ENCODE measurements at places on chromosomes 1 and 21.

- DNase-seq, result no peak
Measured at GRCh38 chr1:205330150-205330549, 8.6 kb upstream of the NUAK2 start.

DNA sequence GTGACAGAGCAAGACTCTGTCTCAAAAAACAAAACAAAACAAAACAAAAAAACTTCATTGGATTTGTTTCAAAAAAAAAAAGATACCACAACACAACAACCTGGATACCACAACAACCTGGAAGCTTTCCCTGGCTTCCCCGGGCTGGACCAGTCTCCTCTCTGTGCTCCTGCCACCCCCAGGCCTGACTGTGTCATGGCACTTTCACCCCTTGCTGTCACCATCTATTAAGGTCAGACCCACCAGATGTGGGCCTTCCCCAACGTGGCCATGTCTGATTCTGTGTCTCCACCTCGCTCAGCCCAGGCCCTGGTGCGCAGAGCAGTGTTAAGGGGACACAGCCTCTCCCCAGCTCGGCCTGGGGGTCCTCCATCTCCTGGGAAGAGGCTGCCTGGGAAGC lies 28.3 kb upstream of the ACOT11 start:
- DNase-seq, result no peak

DNA sequence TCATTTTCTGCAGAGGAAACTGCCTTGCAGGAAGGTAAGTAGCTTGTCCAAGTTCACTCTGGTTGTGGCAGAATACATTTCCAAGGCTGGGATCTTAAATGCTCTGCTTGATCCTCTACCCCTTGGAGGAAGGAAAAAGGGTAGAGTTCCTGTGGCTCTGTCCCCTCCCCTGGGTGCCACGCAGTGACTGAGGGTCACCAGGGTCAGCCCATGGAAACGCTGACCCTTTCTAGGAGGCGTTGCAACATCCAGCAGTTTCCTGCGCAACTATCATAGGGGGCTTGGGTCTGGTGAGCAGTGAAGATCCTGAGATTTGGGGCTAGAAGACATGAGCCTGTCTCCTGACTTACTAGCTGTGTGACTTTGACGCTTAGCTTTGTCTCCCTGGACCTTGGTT lies 29.4 kb upstream of the EPS8L3 start:
- no peak for DNase-seq

- no peak for DNase-seq
Measured at GRCh38 chr1:110787328-110788071, 85.4 kb upstream of the CD53 start.

GRCh38 chr1:44089371-44090048 lies 29.1 kb upstream of the KLF17 start:
- DNase-seq, result no peak

DNA sequence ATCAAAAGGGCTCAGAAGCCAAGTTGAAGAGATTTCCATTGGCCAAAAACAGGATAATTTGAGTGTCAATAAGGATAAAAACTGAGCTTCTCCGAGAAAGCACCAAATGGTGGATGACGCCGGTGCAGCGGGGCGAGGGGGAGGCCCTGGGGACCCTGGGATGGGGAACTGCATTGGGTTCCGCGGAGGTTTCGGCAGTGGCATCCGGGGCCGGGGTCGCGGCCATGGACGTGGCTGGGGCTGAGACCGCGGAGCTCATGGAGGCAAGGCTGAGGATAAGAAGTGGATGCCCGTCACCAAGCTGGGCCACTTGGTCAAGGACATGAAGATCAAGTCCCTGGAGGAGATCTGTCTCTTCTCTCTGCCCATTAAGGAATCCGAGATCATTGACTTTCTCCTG lies 97.2 kb downstream of the DMRTA2 start:
- DNase-seq, result no peak

GRCh38 chr1:58830291-58830690 lies 46.4 kb upstream of the JUN start:
- DNase-seq, result no peak

DNA sequence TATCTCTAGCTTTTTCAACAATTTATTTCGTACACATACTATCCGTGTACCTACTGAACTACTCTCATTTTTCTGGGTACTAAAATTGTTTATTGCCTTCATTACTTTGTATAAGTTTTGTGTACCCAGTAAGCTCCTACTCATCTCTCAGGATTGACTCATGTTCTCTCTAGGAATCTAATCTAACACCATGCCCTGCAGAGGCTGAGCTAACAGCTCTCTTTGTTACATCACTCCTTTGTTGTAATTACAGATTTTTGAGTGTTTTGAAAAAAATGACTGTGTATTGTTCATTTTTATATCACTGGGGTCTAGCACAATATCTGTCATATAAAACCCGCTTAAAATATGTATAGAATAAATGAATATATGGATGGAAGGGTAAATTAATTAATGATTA lies 167.1 kb downstream of the ATP6V1G3 start:
- DNase-seq, result no peak

- no peak for DNase-seq
Measured at GRCh38 chr1:74772945-74773344, 40.0 kb downstream of the TYW3 start.

DNA sequence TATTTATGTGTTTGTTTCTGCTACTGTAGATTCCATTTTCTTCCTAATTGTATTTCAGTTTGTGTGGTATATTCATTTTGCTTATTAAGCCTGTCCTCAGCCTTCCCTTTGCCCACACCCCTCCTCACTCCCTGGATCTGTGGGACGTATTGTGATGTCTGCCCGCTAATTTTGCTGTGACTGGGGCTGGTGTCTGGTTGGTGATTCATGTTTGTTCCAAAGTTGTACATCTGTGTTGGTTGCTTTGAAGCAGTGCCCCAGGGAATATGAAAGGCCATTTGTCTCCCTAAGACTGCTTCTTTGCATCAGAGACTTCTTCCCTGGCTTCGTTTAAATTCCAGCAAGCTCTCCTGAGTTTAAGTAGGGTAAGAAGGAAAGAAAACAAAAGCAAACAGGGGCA lies 289.5 kb upstream of the SGIP1 start:
- no peak for DNase-seq

DNA sequence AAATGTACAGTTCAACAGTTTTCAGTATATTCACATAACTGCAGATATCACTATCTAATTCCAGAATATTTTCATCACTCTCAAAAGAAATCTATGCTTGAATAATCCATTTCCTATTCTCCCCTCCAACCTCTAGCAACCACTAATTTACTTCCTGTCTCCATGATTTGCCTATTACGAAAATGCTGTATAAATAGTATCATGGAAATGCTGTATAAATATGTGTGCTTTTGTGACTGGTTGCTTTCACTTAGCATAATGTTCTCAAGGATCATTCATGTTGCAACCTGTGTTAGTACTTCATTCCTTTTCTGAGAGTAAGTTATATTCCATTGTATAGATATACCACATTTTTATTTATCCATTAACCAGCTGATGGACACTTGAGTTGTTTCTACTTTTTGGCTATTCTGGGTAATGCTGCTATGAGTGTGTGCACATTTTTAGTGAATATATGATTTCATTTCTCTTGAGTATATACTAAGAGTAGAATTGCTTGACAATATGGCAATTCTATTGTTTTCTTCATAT lies 115.6 kb downstream of the TNFSF18 start:
- no peak for DNase-seq

DNA sequence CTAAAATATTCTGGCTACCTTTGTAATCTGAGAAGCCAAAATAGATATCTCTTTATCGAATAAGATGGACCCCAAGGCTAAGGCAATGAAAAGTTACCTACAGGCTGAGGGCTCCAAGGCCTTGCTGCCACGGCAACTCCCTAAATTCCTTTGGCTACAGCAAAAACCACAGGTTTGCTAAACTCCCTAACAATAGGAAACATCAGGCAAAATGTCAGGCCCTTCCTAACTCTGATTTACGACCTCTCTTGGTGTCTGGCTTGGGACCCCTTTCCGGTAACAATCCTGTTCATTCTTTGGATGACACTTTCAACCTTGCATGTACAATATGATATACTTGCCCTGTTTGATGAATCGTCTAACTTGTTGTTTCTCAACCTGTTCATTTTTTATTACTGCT lies 11.3 kb upstream of the OR2T8 start:
- DNase-seq, result peak; percentile 31

DNA sequence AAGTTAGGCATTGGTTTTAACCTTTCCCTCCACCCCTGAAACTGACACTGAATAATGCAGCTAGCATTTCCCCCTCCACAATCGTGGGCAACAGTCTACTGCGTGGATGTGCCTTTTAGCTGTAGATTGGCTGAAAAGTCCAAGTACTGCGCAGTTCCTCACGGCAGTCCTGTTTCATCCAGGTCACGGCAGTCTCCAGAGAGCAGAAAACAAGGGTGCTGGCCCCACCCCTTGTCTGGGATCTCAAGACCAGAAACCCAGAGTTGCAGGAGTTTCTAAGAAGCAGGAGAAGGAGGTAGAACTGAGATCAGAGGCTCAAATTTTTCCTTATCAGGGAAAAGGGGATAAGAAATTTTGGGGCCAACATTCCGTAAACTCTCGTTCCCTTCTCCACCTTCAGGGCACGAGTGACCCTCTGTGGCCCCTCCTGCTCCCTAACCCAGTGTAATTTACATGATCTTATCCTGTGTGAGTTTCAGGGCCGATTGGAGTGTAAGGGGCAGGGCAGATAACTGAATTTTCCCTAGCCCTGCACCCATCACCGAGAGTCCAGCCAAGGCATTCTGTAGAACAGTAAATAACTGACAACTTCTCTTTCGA lies 25.9 kb upstream of the PLA2G2C start:
- DNase-seq, result no peak

DNA sequence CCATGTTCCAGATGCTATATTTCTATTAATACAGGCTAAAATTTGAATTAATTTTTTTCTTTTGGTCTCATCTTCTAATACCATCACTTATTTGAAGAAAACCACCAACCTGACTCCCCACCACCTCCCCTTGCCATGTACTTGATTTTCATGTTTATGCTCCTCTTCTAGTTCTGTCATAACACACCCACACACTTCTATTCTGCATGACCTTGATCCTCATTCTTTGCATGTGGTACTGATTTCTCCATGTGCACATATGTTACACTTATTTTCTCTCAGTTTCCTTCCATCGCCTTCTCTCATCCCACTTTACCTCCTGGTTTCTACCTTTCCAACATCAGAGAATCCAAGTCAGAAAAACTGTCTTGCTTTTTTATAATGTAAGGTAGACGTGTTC lies 78.9 kb upstream of the ARID1A start:
- no peak for DNase-seq

DNA sequence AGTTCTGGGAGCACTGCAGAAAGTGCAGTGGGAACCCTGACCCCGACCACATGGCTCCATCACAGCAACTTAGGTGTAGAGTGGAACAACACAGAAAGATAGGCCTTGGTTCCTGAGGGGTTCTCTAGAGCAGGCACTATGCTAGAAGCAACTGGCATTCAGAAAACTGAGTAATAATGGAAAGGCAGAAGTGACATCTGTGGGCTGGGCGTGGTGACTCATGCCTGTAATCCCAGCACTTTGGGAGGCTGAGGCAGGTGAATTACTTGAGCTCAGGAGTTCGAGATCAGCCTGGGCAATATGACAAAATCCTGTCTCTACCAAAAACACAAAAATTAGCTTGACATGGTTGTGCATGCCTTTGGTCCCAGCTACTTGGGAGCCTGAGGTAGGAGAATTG lies 5.3 kb downstream of the MRPS15 start:
- DNase-seq, result no peak

DNA sequence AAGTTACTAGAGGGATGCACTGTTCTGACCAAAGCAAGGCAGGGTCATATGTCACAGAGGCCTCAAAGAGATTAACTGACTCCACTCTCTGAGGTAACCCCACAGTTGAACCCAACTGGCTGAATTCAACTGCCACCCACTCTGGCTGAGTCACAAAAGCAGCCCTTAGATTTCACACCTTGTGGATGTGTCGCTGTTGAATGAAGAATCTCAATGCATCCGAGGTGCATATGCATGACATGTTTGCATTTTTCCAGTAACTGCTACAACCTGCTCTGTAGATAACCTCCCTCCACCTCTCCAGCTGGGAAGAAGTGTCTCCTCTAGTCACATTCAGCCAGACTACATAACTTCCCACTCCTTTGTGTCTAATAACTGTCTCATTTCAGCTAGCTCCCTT lies 27.9 kb upstream of the KIF21B start:
- DNase-seq, result no peak

DNA sequence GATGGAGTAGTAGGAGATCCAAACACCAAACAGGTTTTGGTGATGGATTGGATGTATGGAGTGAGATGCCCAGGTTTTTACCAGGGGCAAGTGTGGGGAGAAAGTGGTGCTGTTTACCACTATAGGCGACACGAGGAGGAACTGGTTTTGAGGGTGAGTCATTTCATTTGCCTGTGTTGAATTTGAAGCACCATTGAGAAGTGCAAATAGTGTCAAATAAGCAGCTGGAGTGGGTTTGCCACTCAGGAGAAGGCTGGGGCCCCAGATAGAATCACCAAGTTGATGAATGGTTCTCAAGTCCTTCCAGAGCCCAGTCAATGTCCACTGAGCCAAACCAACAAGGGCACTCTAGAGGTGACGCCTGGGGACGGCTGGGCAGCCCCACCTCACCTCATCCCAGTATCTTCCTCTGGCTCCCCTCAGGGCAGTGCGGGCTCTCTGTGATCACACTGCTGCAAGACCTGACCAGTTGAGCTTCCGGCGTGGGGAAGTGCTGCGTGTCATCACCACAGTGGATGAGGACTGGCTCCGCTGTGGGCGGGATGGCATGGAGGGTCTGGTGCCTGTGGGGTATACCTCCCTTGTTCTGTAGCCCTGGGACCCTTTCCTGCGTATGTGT lies 9.4 kb downstream of the RUSC1 start:
- DNase-seq, result no peak

GRCh38 chr1:100538913-100539835 lies 1.2 kb downstream of the GPR88 start:
- peak; percentile 28 for DNase-seq
